ENCODE measurements at places on chromosomes 4 and X. TPM values are rescaled to one million over a fixed set of nuclear protein-coding genes. Genes with fewer than 3 reads are reported as not detected.

DNA sequence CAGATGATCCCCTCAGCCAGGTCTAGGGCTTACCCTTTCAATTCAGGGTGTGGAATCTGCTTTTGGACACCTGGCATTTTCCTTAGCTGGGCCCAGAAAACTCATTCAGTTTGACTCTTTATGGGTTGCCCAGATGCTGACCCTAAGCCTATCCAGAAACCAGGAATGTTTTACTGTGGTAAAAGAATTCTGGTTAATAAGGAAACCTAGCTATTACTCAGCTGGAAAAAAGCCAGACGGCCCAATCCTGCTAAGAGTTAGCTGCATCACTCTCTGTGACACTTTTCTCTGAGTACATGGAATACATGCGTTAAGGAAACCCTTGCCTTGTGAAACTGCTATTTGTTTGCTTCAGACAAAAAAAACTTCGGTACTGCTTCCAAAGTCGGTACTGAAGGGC, 28.0 kb downstream of the ING2 start:
- DNase-seq, result peak; percentile 4

PLS3 gene
- total RNA-seq, result 309 TPM

AWAT2 gene
- under 0.01 TPM for total RNA-seq

TRIML2 gene
- total RNA-seq, result not detected

All from fibroblast of the aortic adventitia (primary cell).